ENCODE measurements at places on chromosomes 3 and 15.

DNA sequence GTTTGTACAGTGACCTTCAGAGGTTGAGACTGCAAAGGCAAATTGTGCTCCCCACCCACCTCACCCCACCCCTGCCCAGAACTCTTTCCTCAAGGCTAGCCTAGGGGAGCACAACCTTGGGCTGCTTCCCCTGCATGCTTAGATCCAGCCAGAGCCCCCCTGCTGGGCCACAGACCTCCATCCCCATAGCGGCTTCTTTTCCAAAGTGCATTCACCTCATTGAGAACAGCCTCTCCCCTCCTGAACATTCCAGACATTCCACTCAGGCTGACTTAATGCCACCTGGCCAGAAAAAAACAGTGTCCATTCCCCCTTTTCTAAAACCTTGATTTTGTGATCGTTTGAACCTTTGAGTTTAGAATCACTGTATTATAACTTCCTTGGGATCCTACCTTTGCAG, 124.4 kb upstream of the TOPAZ1 start:
- DNase-seq = no peak

DNA sequence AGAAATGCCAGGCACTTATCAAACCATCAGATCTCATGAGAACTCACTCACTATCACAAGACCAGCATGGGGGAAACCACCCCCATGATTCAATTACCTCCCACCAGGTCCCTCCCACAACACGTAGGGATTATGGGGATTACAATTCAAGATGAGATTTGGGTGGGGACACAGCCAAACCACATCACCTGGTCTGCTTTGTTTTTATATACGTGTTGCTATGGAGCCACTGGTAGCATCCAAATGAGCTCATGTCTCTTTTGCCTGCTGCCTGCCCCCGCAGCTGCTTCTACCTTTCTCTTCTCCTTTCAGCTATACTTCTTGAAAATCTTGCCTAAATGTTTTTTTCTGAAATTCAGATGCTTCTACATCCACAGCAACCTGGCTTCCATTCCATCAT, 26.8 kb upstream of the PCOLCE2 start:
- no peak for DNase-seq

- no peak for DNase-seq
These were observed 74.6 kb downstream of the FGF12 start for GRCh38 chr3:192652727-192653126.

- DNase-seq = no peak
These were observed at the start of gene RYR3 for GRCh38 chr15:33310481-33311311. Gene RYR3 (plus strand): TSS chr15:33310967. CDS start chr15:33311046, 79 bp downstream.

- no peak for DNase-seq
These were observed 402.1 kb downstream of the CADM2 start for GRCh38 chr3:85360742-85361387.

- no peak for DNase-seq
These were observed 8.6 kb upstream of the SST start for GRCh38 chr3:187678726-187679268.

GRCh38 chr3:108137460-108137814, 46.6 kb upstream of the CD47 start:
- DNase-seq = no peak

- DNase-seq = no peak
These were observed 185.2 kb downstream of the SHOX2 start for GRCh38 chr3:157920822-157921700.

- DNase-seq = no peak
These were observed 53.5 kb downstream of the IQCH start for GRCh38 chr15:67307889-67308597.

All from activated naive CD4-positive, alpha-beta T cell (primary cell).